ENCODE measurements at places on chromosomes 7 and 10.
A peak's percentile ranks its signal among the peaks of the same experiment; 100 is the strongest.

DNA sequence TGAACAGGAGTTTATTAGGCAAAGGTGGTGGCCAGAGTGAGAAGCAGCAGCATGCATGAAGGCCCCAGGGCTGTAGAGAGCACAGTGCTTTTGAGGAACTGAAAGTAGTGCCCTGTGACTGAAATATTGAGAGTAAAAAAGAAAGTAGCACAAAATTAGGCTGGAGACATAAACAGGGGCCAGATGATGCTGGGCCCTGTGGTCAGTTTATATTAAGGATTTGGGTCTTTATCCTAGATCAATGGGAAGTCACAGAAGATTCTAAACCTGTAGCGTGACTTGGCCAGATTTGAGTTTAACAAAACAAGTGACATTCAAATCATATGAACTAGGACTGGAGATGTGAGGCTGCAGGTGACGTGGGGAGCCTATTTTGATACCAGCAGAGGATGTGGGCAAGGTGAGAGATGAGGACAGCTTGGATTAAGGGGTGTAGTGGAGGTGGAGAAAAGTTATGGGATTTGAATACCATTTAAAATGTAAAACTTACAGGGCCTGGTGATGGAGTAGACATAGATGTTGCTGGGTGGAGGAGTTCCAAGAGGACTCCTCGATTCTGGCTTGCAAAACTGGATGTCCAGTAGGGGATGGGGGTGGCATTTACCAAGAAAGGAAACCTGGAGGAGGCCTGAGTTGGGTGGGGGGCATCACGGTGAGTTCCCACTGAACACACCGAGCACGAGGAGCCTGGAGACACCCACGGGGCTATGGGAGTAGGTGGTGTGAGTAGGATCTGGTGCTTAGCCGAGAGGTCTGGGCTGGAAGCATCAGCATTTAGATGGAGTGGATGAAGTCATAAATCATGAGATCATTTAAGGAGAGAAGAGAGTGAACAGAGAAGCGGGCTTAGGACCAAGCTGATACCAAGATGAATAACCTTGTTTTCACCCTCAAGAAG is 52.8 kb downstream of the HHEX start:
- DNase-seq, result no peak

GRCh38 chr10:52755297-52756062 is 17.1 kb downstream of the MBL2 start:
- no peak for DNase-seq

DNA sequence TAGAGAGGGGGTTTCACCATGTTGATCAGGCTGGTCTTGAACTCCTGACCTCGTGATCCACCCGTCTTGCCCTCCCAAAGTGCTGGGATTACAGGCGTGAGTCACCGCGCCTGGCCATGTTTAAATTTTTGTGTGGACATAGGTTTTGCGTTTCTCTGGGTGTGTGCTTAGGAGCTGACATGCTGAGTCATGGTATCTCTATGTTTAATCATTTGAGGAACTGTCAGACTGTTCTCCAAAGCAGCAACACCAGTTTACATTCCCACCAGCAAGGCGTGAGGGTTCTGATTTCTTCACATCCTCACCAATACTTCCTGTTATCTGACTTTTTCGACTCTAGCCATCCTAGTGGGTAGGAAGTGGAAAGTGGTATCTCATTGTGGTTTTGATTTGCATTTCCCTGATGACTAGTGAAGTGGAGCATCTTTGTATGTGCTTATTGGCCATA is 153.7 kb downstream of the DNAJB6 start:
- no peak for DNase-seq

DNA sequence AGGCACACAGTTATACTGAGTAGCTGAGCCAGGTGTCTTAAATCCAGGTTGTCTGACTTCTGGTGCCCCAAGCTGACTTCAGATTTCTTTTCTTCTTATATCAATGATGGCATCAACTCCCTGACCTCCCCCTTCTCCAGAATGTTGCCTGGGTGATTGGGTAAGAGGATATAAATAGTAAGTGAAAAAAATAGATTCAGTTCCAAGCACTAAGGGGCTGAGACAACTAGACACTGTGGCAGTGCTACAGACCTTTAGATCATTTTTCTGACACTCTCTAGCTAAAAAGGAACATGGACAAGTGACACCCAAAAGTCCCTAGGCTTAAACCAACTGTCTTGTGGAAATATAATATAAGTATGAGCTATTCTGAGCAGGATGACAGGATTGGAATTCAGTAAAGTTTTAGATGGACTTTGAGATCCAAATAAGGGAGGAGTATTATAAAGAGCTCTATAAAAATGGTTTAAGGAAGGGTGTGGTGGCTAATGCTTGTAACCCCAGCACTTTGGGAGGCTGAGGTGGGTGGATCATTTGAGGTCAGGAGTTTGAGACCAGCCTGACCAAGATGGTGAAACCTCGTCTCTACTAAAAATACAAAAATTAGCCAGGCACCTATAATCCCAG is 589.1 kb upstream of the GALNT17 start:
- DNase-seq, result no peak

DNA sequence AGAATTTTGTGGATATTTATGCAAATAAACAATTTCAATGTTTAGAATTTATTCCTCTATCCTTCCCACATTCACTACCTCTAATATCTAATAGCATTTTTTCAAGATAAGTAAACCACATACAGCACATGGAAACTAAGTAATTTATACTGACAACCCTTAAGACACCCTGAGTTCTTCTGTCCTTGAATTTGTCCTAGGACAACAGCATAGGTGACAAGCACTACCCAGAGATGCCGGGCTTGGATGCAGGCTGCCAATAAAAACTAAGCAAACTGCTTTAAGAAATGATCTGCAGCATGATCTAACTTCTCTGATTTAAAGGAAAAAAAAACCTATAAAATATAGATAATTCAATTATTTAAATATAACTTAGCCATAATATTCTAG is 22.7 kb downstream of the NT5C3A start:
- no peak for DNase-seq

GRCh38 chr7:51301806-51302205 is 14.8 kb downstream of the COBL start:
- DNase-seq, result no peak

DNA sequence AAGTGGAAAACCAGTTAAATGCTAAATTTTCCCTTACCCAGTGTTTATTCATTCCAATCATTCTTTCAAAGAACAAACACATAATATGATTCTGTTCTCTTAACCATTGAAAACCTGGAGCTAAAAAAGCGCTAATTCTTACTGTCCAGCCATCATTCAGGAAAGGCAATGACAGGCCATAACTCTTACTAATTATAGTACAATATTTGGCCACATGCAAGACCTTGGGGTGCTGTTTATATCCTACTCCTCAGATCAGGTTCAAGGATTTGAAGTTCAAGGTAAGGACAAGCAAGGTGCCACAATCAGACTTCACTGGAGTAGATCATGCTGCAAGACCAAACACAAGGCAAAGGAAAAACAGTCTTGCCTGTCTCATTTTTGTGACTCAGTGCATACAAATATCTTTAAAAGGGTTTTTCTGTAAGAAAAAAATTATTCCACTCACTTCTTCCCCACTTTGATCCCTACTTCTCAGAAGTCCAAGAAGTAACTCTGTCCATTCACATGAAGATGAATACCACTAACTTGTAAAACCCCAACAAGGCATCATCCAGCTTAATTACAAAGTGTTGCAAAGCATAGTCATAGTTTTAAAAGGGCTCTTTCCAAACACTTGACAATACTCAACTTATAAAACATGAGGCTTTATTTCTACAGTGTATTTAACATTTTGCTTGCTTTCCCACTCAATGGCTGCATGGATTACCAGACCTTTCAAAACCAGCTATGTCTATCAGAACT is 153.0 kb downstream of the DOCK4 start:
- DNase-seq, result no peak

DNA sequence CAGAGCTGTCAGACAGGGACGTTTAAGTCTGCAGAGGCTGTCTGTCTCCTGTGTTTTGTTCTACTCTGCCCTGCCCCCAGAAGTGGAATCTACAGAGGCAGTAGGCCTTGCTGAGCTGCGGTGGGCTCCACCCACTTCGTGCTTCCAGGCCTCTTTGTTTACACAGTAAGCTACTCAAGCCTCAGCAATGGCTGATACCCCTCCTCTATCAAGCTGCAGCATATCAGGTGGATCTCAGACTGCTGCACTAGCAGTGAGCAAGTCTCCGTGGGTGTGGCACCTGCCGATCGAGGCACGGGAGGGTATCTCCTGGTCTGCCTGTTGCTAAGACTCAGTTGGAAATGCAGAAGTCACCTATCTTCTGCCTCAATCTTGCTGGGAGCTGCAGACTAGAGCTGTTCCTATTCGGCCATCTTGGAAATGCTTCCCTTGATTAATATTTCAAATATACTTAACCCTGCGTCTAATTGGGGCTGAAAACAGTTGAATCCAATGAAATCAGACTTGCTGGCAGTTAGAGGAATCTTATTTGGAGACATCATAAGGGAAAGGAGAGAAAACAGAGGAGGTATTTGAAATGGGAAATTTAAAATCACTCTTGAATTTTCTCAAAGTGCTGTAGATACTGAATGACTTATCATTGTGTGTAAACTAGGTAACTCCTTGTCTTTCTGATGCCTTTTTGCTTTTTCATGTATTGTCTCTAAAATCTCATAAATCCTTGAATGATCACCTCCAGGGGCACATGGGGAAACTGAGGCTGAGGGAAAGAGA is 13.8 kb upstream of the CYP3A5 start:
- peak; percentile 60 for DNase-seq
